ENCODE measurements at places on chromosomes 3 and 15. TPM values are rescaled to one million over a fixed set of nuclear protein-coding genes. Genes with fewer than 3 reads are reported as not detected.

The TMEM87A gene
- 21.0 TPM for total RNA-seq

The CADPS gene
- 45.1 TPM for total RNA-seq

The PPP1R14D gene
- total RNA-seq = not detected

GRCh38 chr3:47003461-47004368 is 24.2 kb downstream of the NBEAL2 start:
- DNase-seq = peak; percentile 71

GRCh38 chr3:149717391-149718056 is 34.8 kb downstream of the COMMD2 start:
- DNase-seq = no peak

GRCh38 chr3:112459750-112460149 is 39.5 kb downstream of the BTLA start:
- no peak for DNase-seq

DNA sequence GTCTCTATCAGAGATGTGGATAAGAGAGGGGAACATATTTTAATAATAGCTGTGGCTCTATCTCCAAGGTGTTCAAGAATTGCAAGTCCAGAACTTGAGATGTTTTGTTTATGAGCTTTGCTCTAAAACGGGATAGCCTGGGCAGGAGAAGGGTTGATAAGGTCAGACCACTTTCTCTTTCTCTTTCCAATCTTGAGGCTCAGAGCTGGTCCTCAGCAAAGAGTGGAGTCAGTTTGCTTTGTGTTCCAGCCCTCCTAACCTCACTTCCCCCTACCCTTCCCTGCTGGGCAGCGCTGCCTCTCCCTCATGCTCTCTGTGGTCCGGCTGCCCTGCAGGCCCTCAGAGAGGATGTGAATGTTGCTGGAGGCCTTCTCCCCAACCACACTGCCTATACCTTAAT is 13.8 kb downstream of the KLHL6 start:
- no peak for DNase-seq

- no peak for DNase-seq
Measured at GRCh38 chr3:126287536-126288241, 69.5 kb downstream of the KLF15 start.

- no peak for DNase-seq
Measured at GRCh38 chr3:172398484-172398883, 49.8 kb downstream of the GHSR start.
